ENCODE measurements at places on chromosomes 4 and X. TPM values are rescaled to one million over a fixed set of nuclear protein-coding genes. Genes with fewer than 3 reads are reported as not detected.

DNA sequence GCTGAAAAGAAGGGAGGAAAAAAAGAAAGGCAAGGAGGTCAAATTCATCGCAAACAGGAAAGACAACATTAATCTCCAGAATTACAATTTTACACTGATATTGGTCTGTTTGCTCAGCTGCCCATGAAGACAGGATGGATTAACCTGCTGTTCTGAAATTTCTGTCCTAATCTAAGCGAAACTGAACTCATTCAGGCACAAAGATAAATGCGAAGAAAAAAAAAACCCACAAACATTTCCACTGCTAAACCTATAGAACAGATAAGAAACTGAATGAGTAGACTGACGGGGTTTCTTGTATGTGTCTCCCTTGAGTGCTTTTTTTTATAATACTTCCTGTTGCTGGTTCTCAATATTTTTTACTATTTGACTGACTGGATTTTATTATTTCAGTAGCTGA, 251.8 kb upstream of the FTHL17 start:
- H3K36me3 ChIP-seq, result no peaks in the 10 kb centered on the region
- no peak for DNase-seq

The ARX gene
- not detected for total RNA-seq

GRCh38 chr4:11073621-11074051, 355.1 kb downstream of the HS3ST1 start:
- DNase-seq, result no peak
- H3K27ac ChIP-seq, result no peak overlapping the region
- H3K27me3 ChIP-seq, result no peaks in the 10 kb centered on the region

- peaks cover 20% of the 10 kb centered on the region for H3K4me1 ChIP-seq
- no peak for DNase-seq
- no peak overlapping the region for H3K27ac ChIP-seq
- no peak overlapping the region for H3K4me3 ChIP-seq
Measured at GRCh38 chr4:55033296-55033695, 92.1 kb downstream of the KDR start.

DNA sequence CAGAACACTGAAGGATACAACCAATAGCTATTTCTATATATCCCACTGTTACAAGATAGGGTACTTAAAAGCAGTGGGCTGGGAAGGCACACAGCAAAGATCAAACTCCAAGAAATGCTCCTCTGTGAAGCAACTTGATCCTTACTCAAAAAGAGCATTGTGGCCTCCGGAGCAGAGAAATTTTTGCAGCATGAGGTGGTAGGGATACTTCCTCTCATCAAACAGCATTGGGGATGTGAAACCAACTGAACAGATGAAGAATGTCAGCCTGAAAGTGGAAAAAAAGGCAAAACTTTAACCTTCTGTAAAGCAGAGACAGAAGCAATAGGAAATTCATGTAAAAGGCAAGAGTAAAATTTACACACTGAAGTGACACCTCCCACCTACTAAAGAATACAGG, 92.2 kb downstream of the HUWE1 start:
- H3K27me3 ChIP-seq, result no peaks in the 10 kb centered on the region
- no peak overlapping the region for H3K27ac ChIP-seq
- DNase-seq, result no peak
- peaks cover 13% of the 10 kb centered on the region for H3K36me3 ChIP-seq
- H3K4me1 ChIP-seq, result no peaks in the 10 kb centered on the region

DNA sequence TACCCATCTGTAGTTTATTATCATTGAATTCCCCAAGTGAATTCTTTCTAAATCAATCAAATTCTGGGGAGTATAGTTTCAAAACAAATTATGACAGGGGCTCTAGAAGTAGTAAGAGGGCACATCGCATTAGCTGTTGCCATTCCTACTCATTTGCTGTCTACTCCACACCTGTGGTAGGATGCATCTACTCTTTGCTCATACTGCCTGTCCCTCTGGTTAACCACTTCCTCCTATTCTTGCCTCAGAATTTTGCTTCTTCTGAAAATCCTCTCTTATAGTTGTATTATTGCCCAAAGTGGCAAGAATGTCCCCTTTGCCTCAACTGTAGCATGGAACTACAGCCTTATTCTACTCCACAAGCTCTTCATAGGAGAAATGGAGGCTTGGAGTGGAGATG, 12.7 kb upstream of the DGKK start:
- no peak for DNase-seq
- no peak overlapping the region for H3K27ac ChIP-seq
- no peaks in the 10 kb centered on the region for H3K36me3 ChIP-seq
- H3K4me3 ChIP-seq, result no peak overlapping the region
- no peaks in the 10 kb centered on the region for H3K4me1 ChIP-seq
- H3K27me3 ChIP-seq, result no peaks in the 10 kb centered on the region

The MANBA gene
- 54.8 TPM for total RNA-seq

The MYOZ2 gene
- not detected for total RNA-seq

DNA sequence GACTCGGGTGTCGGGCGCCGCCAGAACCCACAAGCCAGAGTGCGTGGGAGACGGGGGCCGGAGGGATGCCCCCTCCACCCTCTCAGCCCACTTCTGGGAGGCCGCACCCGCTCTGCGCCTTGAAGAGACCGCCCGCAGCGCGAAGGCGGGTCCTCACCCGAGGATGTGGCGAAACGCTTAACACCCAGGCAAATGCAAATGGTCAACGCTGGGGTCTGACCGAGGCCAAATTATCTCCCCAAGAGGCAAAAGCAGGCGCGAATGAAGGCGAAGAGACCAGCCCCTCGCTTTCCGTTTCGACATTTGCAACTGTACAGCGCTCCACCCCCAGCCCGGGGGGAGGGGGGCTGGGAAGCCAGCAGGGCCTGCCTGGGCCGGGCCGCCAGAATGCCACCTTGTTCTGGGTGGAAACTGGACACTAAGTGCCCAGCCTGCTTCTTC, 137.7 kb upstream of the ZIC3 start:
- peak overlapping the region; percentile 32 for H3K4me3 ChIP-seq
- H3K27me3 ChIP-seq, result peaks cover 4% of the 10 kb centered on the region
- DNase-seq, result no peak
- H3K27ac ChIP-seq, result no peak overlapping the region

DNA sequence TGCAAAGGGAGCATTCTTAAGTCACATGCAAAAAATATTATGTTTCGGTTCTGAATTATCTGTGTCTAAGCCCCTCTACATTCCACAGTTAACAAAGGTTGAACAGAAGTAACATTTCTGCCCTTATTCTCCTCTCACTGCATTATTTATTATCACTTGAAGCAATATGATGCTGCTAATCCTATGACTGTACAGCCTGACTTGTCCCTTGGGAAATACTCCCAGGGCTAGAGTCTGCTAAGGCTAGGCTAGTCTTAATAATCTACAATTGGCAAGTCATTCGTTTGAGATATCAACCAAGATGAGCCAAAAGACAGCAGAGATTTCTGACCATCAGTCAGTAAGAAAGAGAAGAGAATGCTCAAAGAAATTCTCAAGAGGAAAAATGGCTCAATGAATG, 226.9 kb upstream of the HCCS start:
- no peaks in the 10 kb centered on the region for H3K27me3 ChIP-seq
- H3K36me3 ChIP-seq, result no peaks in the 10 kb centered on the region
- DNase-seq, result no peak
- H3K4me3 ChIP-seq, result no peak overlapping the region

- H3K4me1 ChIP-seq, result peaks cover 4% of the 10 kb centered on the region
- no peak overlapping the region for H3K4me3 ChIP-seq
- no peak for DNase-seq
- H3K27me3 ChIP-seq, result no peaks in the 10 kb centered on the region
Measured at GRCh38 chrX:115581759-115582615, 21.0 kb downstream of the PLS3 start.

Data from upper lobe of left lung (tissue), 6 donors.